Epithelial cell of prostate (primary cell): ENCODE measurements at places on chromosomes 12 and 14.

GRCh38 chr14:55451950-55452349 is 11.5 kb upstream of the TBPL2 start:
- no peak for DNase-seq

GRCh38 chr12:106729611-106730010 is 44.9 kb upstream of the RIC8B start:
- no peak for DNase-seq

DNA sequence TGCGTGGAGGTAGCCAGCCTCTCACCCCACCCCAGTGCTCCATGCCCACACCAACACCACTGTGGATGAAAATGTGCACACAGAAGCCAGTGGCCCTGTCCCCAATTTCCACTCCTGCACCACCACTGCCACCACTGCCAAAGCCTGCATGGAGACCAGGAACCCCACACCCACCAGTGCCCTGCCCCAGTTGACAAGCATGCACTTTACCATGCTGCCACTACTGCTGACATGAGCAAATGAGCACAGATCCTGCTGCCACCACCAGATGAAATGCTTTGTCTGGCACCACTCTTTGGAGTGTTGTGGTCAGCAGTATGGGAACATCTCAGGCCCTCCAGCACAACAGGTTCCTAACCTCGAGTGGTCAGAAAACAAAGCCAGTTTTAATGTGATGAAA is 104.1 kb downstream of the ATXN7L3B start:
- DNase-seq = no peak

- DNase-seq = no peak
These were observed 20.1 kb downstream of the STX2 start for GRCh38 chr12:130818635-130819576.

- DNase-seq = no peak
These were observed 73.9 kb upstream of the EVL start for GRCh38 chr14:99991331-99991730.

DNA sequence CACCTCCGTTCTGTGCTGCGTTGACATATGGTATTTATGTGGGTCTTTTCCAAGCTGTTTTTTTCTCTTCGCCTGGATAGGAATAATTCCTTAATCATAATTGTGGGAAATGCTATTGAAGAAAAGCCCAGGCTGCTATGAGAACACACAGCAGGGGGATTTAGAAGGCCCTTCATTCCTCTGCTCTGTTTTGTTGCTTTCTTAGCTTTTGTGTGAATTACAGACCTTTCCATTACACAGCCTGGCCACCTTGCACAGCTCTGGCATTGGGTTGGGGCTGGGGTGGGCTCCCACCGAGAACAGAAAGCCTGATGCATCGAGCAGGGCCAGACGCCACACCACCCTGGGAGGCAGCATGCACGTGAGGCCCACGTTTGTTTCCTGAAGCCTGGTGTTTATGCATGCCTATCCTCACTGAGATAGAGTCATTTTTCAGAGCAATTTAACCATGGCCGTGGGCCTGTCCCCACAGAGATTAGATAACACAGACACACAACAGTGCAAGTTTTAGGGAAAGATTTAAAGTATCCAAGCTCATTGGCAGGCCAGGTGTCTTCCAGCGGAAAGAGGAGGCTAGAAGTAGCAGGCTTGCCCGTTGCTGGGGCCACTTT is 287.6 kb upstream of the PWP1 start:
- no peak for DNase-seq

DNA sequence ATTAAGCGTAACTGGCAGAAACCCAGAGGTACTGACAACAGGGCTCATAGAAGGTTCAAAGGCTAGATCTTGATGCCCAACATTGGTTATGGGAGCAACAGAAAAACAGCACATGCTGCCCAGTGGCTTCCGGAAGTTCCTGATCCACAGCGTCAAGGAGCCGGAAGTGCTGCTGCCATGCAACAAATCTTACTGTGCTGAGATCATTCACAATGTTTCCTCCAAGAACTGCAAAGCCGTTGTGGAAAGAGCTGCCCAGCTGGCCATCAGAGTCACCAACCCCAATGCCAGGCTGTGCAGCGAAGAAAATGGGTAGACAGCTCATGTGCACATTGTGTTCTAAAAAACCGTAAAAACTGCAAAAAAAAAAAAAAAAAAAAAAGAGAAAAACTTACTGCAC is 192.3 kb downstream of the MON2 start:
- no peak for DNase-seq

- DNase-seq = no peak
These were observed 49.7 kb upstream of the DCD start for GRCh38 chr12:54697851-54698250.

- no peak for DNase-seq
These were observed 97.8 kb downstream of the PLEKHA5 start for GRCh38 chr12:19227190-19227879.

GRCh38 chr12:97336900-97337751 is 125.5 kb upstream of the RMST start:
- DNase-seq = no peak

- DNase-seq = no peak
These were observed 14.2 kb downstream of the CEP128 start for GRCh38 chr14:80927083-80927989.
